ENCODE measurements at places on chromosomes 7 and 10. TPM values are rescaled to one million over a fixed set of nuclear protein-coding genes. Genes with fewer than 3 reads are reported as not detected.

GPR26 gene
- not detected for total RNA-seq

DNA sequence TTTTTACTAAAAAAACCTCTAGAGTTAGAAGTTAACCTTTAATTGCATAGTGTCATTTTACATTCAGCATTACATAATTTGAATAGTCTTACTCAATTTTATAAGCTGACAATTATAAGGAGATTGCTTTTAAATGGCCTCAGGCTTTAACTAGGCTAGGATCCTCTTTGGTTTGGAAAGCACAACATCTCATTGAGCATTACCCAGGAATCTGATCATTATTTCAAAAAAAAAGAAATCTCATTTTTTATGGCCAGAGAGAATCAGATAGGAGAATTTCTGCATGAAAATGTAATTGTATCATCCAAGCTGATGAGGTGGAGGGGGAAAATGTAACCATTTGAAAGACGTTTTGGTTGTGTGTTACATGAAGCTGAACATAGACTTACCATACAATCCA is 324.9 kb upstream of the POT1 start:
- H3K36me3 ChIP-seq: no peaks in the 10 kb centered on the region
- DNase-seq: no peak
- no peak overlapping the region for H3K27ac ChIP-seq
- H3K27me3 ChIP-seq: no peaks in the 10 kb centered on the region

SPDYE2B gene
- total RNA-seq: not detected

GRCh38 chr10:14761372-14761771 is 13.3 kb downstream of the FAM107B start:
- no peak overlapping the region for H3K4me3 ChIP-seq
- H3K36me3 ChIP-seq: no peaks in the 10 kb centered on the region
- H3K27me3 ChIP-seq: no peaks in the 10 kb centered on the region
- DNase-seq: no peak
- H3K27ac ChIP-seq: no peak overlapping the region

ELN gene
- total RNA-seq: 65.0 TPM

GRCh38 chr7:31100445-31100844 is 48.3 kb downstream of the ADCYAP1R1 start:
- no peak overlapping the region for H3K27ac ChIP-seq
- peaks cover 33% of the 10 kb centered on the region for H3K27me3 ChIP-seq
- no peak for DNase-seq
- H3K4me3 ChIP-seq: no peak overlapping the region
- no peaks in the 10 kb centered on the region for H3K4me1 ChIP-seq

GRCh38 chr10:17665747-17666146 is 21.8 kb downstream of the STAM start:
- H3K4me3 ChIP-seq: no peak overlapping the region
- no peaks in the 10 kb centered on the region for H3K36me3 ChIP-seq
- H3K4me1 ChIP-seq: peaks cover 39% of the 10 kb centered on the region
- H3K27me3 ChIP-seq: no peaks in the 10 kb centered on the region

DNAJC12 gene
- total RNA-seq: 6.9 TPM

DNA sequence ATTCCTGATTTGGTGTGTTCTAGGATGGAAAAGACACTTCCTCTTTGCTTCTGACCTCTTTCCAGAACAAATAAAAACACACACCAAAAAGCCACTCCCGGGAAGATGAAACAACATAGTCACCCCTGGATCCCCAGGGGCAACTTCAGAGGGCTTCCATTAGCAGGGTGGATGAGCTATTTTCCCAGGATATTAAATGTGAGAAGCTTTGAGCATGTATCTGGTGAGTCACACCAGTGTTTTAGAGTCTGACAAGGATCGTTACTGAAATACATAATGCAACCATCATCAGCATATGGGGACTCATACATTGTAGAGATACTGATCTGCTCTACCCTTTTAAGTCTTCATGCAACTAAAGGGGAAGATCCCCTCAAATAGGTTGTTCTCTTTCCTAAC is 115.5 kb upstream of the ZNF438 start:
- no peaks in the 10 kb centered on the region for H3K36me3 ChIP-seq
- DNase-seq: no peak
- H3K4me1 ChIP-seq: peaks cover 25% of the 10 kb centered on the region
- no peaks in the 10 kb centered on the region for H3K27me3 ChIP-seq

DNA sequence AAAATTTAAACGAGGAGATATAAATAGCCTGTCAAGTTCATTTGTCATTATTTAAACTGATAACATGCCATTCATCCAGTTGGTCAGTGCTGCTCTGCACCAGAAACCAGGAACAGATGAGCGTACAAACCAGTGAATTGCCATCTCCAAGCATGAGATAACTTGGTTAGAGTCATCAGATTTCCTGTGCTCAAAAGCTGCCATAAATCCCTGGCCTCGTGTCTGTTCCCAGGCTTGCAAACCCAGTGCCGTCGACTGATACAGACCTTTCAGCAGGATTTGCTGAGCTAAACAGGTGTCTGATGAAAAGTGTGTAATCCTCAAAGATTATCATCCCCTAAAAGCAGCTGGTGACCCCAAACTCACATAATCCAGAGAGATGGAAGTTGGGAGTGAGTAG is 96.0 kb upstream of the SAMD8 start:
- H3K27ac ChIP-seq: no peak overlapping the region
- H3K27me3 ChIP-seq: no peaks in the 10 kb centered on the region
- H3K4me3 ChIP-seq: no peak overlapping the region
- peaks cover 10% of the 10 kb centered on the region for H3K4me1 ChIP-seq
- no peak for DNase-seq
- no peaks in the 10 kb centered on the region for H3K36me3 ChIP-seq

DNA sequence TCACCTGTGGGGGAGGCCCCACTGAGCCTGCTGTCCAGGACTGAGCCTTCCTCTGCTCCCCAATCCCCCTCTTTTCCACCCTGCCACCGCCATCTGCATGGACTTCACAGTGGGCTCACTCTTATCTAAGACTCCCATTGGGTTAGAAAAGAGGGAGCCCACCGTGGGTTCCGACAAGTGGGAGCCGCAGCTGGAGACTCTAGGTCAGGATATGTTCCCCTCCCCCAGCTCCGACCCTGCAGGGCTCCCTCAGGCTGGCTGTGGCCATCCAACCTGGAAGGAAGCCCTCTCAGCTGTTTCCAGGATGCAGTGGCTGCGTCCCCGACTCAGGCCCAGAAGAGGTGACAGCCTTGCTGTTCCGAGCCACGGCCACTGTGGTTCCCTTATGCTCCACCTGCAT is 4.8 kb downstream of the WDR86 start:
- H3K36me3 ChIP-seq: no peaks in the 10 kb centered on the region
- peaks cover 46% of the 10 kb centered on the region for H3K27me3 ChIP-seq
- H3K4me1 ChIP-seq: peaks cover 14% of the 10 kb centered on the region
- no peak overlapping the region for H3K4me3 ChIP-seq

DNA sequence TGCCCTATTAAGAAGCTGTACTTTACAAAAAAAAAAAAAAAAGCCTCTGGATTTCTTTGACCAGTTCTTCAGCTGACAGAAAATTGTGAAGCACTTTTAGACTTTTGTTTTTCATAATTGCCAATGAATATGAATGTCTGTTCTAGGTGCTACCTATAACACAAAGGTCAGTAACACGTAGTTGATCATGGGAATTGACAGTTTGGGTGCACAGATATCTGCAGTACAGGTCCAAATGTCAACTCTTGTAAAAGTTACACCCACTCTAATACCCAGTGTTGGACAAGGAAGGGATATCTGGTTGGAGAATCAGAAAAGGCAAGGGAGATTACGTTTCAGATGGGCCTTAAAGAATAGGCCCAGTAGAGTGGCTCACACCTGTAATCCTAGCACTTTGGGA is 1.8 kb downstream of the REEP3 start:
- peaks cover 71% of the 10 kb centered on the region for H3K4me1 ChIP-seq
- no peak for DNase-seq
- no peak overlapping the region for H3K4me3 ChIP-seq
- no peaks in the 10 kb centered on the region for H3K27me3 ChIP-seq

DNA sequence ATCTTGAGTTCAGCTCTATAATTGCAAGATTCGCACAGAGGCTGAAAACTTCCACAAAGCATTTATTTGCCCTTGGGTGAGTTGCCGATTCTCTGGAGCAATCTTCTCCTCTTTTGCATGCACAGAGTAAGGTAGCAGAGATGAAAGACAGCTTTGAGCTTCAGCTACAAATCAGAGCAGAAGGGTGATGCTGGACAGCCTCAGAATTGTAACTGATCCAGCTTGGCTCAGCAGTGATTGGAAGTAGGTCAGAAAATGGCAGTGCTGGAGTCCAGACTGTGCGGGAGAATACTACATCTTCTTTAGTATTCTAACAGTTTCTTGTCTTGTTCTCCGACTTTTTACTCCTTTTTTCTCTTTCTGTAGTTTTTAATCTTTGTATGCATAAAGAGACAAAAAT is 55.4 kb upstream of the CDC14C start:
- DNase-seq: no peak
- H3K27me3 ChIP-seq: no peaks in the 10 kb centered on the region
- no peak overlapping the region for H3K27ac ChIP-seq
- H3K36me3 ChIP-seq: no peaks in the 10 kb centered on the region

COL1A2 gene
- total RNA-seq: 91.4 TPM
